ENCODE measurements at places on chromosomes 6 and 20.

DNA sequence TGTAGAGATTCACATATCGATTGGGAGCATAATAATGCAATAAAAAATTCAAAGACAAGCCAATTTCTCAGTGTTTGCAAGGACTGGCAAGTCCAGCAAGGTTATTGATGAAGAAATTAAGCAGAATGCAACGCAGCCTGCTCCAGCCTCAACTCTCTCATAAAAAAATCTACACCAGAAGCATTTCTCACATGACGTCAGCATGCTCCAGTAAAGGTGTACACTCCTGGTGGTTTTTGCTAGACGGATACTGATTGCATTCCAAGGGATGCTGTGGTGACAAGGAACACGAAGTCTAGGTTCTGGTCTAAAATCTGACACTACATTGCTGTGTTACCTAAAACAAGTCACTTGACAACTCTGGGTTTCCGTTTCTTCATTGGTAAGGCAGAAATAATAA is 167.4 kb upstream of the PRND start:
- DNase-seq, result no peak

DNA sequence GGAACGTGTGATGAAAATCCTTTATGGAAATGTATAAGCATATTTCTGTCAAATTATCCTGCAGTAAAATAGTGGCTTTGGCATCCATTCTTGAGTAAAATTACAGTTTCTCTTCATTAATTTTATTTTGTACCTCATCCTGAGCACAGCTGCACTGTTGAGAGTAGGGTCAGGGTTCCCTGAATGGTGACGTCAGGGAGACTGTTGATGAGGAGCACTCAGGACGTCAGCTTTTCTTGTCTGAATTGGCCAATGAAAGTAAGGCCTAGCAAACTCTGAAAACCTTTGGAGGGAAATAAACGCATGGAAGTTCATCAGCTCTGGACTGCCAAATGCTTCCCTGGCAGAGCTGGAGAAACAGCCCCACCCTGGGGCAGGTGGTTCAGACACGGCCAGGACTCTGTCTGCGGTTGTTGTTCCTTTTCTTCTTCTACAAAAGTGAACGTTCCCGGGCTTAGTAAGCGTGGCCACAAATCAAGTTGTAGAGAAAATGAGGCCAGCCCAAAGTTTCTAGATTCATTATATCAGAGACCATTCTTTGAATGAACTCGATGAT is 179.7 kb upstream of the EXOC2 start:
- DNase-seq, result no peak

DNA sequence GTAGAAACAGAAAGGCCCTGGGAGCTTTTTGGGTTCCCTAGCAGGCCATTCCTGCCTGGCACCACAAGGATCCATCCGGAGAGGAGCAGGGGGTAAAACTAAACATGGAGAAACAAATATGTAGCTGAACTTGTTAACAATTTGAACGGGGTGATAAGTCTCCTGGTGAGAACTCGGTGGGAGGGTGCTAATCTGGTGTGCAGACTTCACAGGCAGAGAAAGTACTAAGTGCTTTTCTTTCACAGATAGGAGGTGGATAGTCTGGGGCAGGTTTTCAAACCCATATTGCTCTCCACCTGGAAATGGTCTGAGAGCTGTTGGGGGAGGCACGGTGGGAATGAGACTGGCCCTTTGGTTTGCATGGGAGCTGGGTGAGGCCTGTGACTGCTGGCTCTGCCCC is 196.3 kb upstream of the FUT9 start:
- DNase-seq, result no peak

GRCh38 chr6:70133246-70133645 is 169.6 kb downstream of the COL9A1 start:
- no peak for DNase-seq

DNA sequence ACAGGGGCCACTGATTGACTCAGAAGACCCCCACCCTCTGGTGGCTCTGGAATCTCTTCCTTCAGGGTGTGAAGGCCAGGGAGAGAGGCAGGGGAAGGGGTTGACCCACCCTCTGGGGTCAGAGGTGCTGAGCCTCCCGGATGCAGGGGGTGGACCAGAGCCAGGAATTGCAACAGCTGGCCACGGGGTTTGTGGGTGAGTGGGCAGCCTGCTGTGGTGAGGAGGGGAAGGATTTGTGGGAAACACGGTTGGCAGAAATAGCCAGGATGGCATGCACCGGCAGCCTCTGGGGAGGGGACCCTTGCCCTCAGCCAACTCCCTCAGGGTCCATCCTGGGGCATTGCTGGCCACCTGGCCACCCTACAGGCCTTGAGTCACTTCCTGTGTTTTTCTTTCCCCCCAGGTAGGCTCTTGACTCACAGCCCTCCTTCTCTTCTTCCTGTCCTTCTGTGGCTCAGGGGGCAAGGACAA is 92.8 kb downstream of the MRPL14 start:
- DNase-seq, result no peak

DNA sequence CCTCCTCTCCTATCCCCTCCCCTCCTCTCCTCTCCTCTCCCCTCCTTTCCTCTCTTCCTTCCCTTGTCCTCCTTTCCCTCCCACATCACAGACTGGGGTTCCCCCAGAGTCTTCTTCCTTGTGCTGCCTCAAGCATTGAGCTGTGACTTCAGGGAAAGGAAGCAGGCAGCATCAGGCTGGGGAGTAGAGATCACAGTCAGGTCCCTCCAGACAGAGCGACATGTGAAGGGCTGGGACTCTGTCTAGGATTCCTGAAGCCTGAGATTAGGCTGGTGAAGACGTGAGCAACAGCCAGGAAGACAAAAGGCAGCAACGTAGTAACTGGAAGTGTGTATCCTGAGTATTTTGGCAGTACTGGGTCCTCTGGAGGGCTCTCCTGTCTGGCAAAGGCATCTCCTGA is 265.4 kb upstream of the SUPT3H start:
- DNase-seq, result no peak

GRCh38 chr20:50634191-50634590 is 57.2 kb downstream of the RIPOR3 start:
- no peak for DNase-seq

GRCh38 chr6:150033207-150033771 is 8.0 kb upstream of the RAET1L start:
- no peak for DNase-seq

- DNase-seq, result no peak
These were observed 127.8 kb downstream of the ATXN1 start for GRCh38 chr6:16633465-16633864.

- no peak for DNase-seq
These were observed 22.4 kb upstream of the PMEPA1 start for GRCh38 chr20:57732226-57732625.

- DNase-seq, result no peak
These were observed 105.6 kb downstream of the PREX1 start for GRCh38 chr20:48722002-48722731.

- DNase-seq, result no peak
These were observed 87.9 kb downstream of the CDC5L start for GRCh38 chr6:44475417-44475778.

DNA sequence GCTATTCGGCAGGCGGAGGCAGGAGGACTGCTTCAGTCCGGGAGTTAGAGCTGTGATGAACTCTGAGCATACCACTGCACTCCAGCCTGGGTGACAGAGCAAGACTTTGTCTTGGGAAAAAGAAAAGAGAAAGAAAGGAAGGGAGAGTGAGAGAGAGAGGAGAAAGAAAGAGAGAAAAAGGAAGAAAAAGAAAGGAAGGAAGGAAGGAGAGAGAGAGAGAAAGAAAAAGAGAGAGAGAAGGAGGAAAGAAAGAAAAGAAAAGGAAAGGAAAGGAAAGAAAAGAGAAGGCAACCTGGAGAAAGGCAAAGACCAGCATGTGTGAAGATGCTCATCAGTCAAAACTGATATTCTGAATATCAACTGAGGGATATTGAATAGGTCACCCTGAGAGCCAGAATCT is 143.1 kb upstream of the SASH1 start:
- no peak for DNase-seq

GRCh38 chr20:57378107-57378506 is 13.1 kb upstream of the RBM38 start:
- DNase-seq, result no peak

GRCh38 chr20:959996-960615 is 42.0 kb downstream of the RSPO4 start:
- DNase-seq, result no peak

DNA sequence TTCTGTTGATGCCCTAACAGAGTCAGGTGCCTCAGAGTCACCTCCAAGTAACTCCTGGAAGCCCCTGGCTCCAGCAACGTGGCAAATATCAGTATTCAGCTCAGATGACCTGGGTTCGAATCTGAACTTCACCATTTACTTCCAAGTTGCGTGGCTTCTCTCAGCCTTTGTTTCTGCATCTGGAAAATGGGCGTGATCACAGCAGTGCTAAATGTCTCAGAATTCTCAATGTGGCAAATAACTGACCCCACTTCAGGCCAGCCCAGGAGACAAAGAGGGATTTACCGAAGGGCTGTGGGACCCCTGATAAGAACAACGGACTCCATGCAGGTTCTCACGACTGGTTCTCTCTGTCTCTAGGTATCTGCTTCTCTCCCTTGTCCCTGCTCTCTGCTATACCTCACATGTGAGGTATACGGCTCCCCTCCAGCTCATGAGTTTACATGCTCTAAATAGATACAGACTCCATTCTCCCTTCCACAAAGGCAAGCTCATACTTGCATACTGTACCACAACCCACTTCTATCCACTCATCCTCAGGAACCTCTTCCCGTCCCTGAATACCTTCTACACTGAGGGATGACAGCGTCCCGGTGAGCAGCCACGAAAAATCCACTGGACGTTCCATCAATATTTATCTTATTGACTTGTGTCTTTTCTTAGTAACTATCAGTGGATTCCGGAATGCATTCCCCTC is 84.1 kb downstream of the SNX5 start:
- DNase-seq, result no peak

DNA sequence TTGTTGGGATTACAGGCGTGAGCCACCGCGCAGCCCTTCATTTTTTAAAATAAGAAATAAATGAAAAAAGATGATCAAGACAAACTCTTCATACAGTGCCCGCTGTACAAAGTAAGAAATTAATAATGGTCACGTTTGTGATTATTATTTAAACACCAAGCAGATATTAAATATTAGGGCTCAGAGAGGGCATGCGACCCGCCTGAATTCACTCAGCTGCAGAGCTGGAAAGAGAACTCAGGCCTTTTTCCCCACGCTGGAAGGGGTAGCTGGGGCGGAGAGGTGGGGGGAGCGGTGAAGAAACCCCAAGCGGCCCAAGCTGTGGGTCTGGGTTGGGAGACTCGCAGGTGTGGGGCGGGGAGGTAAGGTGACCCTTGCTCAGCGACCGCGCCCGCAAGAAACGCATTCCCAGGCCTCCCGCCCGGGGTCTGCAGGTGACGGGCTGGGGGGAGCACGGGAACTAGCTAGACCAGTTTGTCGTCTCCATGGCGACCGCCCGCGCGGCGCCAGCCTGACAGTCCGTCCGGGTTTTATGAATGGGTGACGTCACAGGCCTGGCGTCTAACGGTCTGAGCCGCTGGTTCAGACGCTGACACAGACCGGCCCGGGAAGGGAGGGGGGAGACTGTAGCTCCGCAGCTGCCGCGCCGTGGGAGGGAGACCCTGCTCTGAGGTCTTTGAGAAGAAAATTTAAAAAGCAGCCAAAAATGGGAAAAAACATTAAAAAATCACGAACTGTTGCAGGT is 1.1 kb upstream of the ID1 start:
- DNase-seq, result peak; percentile 98

- no peak for DNase-seq
These were observed 126.8 kb downstream of the LRFN2 start for GRCh38 chr6:40460380-40460779.

DNA sequence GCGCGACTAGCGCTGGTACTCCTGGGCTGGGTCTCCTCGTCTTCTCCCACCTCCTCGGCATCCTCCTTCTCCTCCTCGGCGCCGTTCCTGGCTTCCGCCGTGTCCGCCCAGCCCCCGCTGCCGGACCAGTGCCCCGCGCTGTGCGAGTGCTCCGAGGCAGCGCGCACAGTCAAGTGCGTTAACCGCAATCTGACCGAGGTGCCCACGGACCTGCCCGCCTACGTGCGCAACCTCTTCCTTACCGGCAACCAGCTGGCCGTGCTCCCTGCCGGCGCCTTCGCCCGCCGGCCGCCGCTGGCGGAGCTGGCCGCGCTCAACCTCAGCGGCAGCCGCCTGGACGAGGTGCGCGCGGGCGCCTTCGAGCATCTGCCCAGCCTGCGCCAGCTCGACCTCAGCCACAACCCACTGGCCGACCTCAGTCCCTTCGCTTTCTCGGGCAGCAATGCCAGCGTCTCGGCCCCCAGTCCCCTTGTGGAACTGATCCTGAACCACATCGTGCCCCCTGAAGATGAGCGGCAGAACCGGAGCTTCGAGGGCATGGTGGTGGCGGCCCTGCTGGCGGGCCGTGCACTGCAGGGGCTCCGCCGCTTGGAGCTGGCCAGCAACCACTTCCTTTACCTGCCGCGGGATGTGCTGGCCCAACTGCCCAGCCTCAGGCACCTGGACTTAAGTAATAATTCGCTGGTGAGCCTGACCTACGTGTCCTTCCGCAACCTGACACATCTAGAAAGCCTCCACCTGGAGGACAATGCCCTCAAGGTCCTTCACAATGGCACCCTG is 1.6 kb downstream of the TPBG start:
- DNase-seq, result no peak

GRCh38 chr20:13659288-13659687 is 20.6 kb upstream of the TASP1 start:
- no peak for DNase-seq

- DNase-seq, result no peak
These were observed 6.8 kb downstream of the SLC22A3 start for GRCh38 chr6:160355001-160355400.

- DNase-seq, result no peak
These were observed 12.9 kb downstream of the MDGA1 start for GRCh38 chr6:37684801-37685200.

GRCh38 chr6:63352544-63353285 is 32.9 kb upstream of the LGSN start:
- DNase-seq, result no peak

GRCh38 chr6:11113038-11113437 is 1.5 kb upstream of the ERVFRD-1 start:
- DNase-seq, result no peak

GRCh38 chr20:1934721-1935573 is 39.7 kb downstream of the SIRPA start:
- no peak for DNase-seq

DNA sequence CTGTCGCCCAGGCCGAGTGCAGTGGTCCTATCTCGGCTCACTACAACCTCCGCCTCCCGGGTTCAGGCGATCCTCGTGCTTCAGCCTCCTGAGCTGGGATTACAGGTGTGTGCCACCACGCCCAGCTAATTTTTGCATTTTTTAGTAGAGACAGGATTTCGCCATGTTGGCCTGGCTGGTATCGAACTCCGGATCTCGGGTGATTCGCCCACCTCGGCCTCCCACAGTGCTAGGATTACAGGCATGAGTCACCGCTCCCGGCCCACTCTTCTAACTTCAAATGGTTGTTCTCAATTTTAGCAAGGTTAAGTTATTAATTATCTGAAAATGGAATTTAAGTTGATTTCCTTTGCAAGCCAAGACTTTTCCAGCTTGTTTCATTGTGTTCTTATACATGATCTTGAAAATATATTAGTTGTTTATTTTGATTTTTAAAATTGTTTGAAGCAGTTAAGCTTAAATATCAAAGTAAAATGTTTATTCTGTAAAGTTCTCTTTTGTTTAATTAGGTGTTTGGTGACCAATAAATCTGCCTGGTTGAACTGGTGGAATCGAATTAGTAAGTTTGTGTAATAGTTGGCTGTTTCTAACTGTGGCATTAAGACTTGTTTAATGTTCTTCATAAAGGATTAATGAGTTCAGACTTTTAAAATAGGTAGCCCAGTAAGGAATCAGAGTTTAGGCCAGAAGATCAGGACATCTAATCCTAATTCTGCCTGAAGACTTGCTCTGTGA is 2.3 kb downstream of the PM20D2 start:
- DNase-seq, result no peak

GRCh38 chr20:42706759-42707158 is 482.9 kb downstream of the PTPRT start:
- no peak for DNase-seq
